Placental epithelial cell (primary cell): ENCODE measurements at places on chromosomes 1 and 21. TPM values are rescaled to one million over a fixed set of nuclear protein-coding genes. Genes with fewer than 3 reads are reported as not detected.

The TMEM52 gene
- total RNA-seq, result 0.54 and 0.79 TPM in 2 replicates

The ARHGEF19 gene
- total RNA-seq, result 20.4 and 29.4 TPM in 2 replicates

The CCDC27 gene
- not detected in 2 replicates for total RNA-seq

The RGS13 gene
- not detected in 2 replicates for total RNA-seq

The BEND5 gene
- not detected in 2 replicates for total RNA-seq

The CFAP45 gene
- total RNA-seq, result 1.1 and 1.2 TPM in 2 replicates

The RBM15 gene
- total RNA-seq, result 42.0 and 42.3 TPM in 2 replicates

The LCE1A gene
- not detected in 2 replicates for total RNA-seq

The COL11A1 gene
- 0.22 and 0.79 TPM in 2 replicates for total RNA-seq

The WNT9A gene
- total RNA-seq, result 5.1 and 7.6 TPM in 2 replicates

The HAO2 gene
- total RNA-seq, result 0.11 and 0.39 TPM in 2 replicates

The AJAP1 gene
- total RNA-seq, result under 0.01 and 0.39 TPM in 2 replicates

The ACKR1 gene
- not detected in 2 replicates for total RNA-seq

The FCRL4 gene
- total RNA-seq, result not detected in 2 replicates

The TRIM62 gene
- 2.0 and 2.8 TPM in 2 replicates for total RNA-seq

The SLC35D1 gene
- 12.6 and 15.3 TPM in 2 replicates for total RNA-seq

The CLCA1 gene
- not detected in 2 replicates for total RNA-seq

The IVL gene
- total RNA-seq, result 0.54 and 0.79 TPM in 2 replicates
